Fibroblast of lung (primary cell): ENCODE measurements at places on chromosomes 6 and 20.
A peak's percentile ranks its signal among the peaks of the same experiment; 100 is the strongest.

DNA sequence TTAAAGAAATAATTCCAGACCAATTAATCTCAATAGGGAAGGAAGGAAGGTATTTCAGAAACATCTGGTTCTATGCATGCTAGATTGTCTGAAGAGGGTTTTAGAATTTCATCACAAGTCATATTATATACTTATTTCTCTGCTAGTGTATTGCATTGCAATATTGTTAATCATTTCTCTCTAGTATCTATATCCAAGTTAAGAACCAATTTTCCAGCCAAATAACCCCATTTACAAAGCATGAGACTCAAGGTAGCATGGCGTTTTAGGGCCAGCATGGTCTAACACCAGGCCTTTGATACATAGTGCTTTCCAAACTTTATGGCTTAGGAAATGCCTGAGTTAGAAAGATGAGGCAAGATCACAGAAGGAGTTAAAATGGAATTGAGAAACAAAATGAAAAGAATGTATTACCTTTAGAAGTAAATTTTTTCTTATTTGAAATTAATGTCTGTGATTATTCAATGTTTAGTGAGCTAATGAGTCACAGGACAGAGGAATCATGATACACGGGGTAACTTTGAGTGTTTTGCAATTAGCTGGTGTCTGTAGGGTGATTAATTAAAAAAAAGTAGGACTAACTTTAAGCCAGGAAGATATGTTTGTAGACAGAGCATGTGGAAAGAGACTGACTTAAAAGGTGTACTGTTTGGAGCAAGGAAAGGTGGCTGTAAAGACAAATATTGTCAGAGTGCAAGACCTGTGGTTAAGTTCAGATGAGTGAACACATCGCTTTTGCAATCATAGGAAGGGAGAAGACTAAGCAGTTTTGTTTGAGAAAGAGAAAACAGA is 1006.2 kb upstream of the CITED2 start:
- peak; percentile 37 for DNase-seq

GRCh38 chr20:9203081-9203447 is 134.2 kb downstream of the PLCB4 start:
- DNase-seq = peak; percentile 32

GRCh38 chr6:119083007-119083406 is 4.5 kb upstream of the FAM184A start:
- DNase-seq = no peak

DNA sequence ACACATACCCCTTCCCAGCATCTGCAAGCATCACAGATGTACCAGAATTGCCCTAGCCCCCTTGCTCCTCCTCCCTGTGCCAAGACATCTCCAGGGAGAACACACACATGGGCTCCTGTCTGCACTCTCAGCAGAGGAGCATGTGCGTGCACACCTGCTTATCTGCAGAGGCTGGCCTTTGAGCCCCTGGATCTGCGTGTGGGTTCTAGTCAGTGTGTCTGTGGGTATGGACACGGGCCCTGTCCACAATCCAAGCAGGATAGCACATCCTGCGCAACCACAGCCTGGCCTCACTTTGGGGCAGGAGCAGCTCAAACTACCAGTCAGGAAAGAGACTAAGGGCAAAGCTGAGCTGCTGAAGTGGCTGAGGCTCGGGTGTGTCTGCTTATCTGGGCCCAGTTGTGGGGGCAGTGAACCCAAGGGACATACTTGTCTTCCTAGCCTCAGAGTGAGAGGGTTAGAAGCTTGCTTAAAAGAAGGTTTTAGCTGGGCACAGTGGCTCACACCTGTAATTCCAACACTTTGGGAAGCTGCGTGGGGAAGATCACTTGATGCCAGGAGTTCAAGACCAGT is 41.0 kb downstream of the HM13 start:
- DNase-seq = no peak
